ENCODE measurements at places on chromosomes 11 and 22. TPM values are rescaled to one million over a fixed set of nuclear protein-coding genes. Genes with fewer than 3 reads are reported as not detected.

DNA sequence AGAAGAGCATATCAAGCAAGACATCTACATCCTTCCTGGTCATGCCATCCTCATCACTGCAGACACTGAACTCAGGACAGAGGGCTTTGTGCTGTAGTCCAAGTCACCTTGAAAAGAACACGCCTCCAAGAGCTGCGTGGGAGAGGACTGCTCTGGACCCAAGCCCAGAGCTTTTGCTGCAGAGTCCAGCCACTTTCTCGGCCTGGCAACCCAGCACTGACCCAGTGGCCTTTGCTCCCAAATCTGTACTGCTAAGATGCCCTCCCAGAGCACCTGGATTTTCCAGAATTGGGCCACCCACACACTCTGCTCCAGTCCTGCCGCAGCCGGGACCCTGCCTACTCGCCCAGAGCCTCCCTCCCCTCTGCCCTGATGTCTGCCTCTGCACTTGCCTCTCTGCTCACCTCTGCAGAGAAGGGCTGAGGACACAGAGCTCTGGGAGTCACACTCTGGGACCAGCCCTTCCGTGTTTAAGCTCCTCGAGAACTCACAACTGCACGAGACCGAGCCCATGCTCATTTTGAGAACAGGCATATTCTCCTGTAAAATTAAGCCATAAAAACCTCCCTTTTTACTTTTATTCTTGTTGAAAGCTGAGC is 83.8 kb upstream of the CSNK2A3 start:
- no peak for DNase-seq

DNA sequence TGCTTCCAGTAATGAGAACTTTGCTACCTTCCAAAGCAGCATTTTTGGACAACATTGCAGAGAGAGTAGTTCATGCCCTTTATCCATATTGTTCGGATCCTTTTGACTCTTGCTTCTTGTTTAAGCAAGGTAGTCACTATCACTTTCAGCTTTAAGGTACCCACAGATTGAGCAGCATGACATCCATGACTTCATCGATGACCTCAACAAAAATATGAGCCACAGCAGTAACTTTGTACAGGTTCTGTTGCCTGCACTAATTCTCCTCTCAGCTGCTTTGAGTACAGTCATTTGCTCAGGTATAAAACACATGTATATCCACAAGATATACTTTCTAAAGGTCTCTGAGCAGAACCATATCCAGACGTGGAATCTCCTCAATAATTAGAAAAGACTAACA is 546.3 kb downstream of the SOX6 start:
- DNase-seq = no peak

GRCh38 chr11:30342736-30343166 is 19.8 kb downstream of the ARL14EP start:
- DNase-seq = no peak

DNA sequence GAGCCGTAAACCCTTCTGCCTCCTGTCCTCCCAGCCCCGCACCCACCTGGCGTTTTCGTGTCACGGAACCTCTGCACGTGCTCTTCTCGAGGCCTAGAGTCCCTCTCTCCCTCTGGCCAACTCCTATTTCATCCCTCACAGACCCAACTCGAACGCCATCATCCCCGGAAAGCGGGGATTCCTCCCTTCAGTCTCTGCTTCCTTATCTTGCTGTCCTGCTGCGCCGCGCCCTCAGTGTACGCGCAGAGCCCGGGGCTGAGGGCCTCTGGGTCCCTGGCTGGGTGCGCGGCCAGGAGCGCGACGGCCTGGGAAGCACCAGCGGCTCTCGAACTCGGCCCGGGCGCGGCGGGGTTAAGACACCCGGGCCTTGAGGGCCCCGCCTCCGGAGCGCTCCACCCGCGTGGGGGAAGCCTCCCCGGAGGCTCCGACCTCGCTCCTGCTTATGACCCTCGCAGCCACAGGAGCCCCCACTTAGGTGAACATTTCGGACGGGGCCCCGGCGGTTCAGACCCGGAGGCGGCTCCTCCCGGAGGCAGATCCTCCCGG is 398 bp upstream of the ATG16L2 start:
- DNase-seq = peak; percentile 57

GRCh38 chr22:35589071-35589755 is 27.9 kb downstream of the MB start:
- peak; percentile 92 for DNase-seq

- DNase-seq = no peak
Observed at GRCh38 chr11:16346975-16347374, 9.4 kb downstream of the SOX6 start.

DNA sequence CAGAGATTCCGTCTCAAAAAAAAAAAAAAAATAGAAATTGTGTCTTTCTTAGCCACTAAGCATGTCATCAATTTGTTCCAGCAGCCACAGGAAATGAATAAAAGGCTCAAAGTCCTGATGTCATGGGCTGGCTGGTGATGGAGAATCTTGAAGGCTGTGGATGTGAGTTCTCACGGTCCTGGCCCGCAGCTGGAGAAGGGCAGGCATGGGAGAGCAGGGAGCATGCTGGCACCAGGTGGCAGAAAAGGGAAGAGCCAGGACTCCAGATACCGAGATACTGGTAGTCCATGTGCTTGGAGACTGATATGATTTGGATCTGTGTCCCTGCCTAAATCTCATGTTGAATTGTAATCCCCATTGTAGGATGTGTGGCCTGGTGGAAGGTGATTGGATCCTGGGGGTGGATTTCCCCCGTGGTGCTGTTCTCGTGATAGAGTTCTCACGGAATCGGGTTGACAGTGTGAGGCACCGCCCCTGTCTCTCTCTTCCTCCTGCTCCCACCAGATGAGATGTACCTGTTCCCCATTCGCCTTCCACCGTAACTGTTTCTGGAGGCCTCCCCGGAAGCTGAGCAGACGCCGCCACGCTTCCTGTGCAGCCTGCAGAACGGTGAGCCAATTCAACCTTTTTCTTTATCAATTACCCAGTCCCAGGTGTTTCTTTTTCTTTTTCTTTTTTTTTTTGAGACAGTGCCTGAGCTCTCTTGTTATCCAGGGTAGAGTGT is 18.1 kb downstream of the MRGPRD start:
- no peak for DNase-seq

GRCh38 chr11:15059132-15059915 is 14.1 kb upstream of the CALCB start:
- no peak for DNase-seq

The SLC25A18 gene
- total RNA-seq = 1.2 TPM

The OR51B5 gene
- 0.35 TPM for total RNA-seq

The NLRP6 gene
- not detected for total RNA-seq

Measured in NCI-H460 (cell line).